NCI-H187 (cell line): ENCODE measurements at places on chromosomes 13 and 19.

GRCh38 chr13:42681326-42682100 is 99.9 kb upstream of the FAM216B start:
- DNase-seq, result no peak

DNA sequence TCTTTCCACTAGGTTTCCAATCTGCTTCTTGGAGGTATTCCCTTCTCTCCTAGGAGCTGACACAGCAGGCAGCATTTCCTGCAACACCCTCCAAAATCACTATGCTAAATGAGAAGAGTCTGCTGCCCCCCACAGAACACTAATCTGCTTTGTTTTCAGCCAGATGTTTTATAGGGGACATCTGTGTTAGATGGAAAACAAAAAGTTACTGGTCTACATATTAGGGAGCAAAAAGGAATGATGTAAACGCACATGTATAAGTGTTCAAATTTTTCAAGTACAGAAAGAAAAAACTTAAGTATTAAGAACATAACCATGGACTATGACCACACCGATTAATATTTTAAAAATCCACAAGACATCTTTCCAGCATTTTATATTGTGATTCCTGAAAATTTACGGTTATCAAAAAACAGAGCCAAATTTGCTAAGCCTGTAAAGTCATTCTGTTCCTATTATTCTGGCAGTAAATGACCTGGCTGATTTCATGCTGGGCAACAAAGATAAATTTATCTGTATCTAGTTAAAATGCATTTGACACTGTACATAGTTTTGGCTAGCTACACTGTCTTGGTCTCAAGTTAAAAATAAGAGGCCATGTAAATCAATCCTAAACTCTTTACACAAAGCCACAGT is 63.3 kb downstream of the DCLK1 start:
- DNase-seq, result no peak

- no peak for DNase-seq
Measured at GRCh38 chr13:113853518-113854237, 10.2 kb downstream of the GAS6 start.

GRCh38 chr19:13252569-13253335 is 102.5 kb downstream of the IER2 start:
- DNase-seq, result no peak

GRCh38 chr13:48615049-48615448 is 38.7 kb upstream of the CYSLTR2 start:
- no peak for DNase-seq

GRCh38 chr13:94776956-94777355 is 64.6 kb upstream of the SOX21 start:
- DNase-seq, result no peak

- no peak for DNase-seq
Measured at GRCh38 chr19:55536366-55536765, 567 bp downstream of the SBK2 start.

GRCh38 chr13:100209857-100210825 is 121.2 kb downstream of the PCCA start:
- DNase-seq, result no peak

GRCh38 chr19:1384478-1385110 is 887 bp downstream of the NDUFS7 start:
- DNase-seq, result no peak

- no peak for DNase-seq
Measured at GRCh38 chr13:73167028-73167820, 108.4 kb downstream of the KLF5 start.

DNA sequence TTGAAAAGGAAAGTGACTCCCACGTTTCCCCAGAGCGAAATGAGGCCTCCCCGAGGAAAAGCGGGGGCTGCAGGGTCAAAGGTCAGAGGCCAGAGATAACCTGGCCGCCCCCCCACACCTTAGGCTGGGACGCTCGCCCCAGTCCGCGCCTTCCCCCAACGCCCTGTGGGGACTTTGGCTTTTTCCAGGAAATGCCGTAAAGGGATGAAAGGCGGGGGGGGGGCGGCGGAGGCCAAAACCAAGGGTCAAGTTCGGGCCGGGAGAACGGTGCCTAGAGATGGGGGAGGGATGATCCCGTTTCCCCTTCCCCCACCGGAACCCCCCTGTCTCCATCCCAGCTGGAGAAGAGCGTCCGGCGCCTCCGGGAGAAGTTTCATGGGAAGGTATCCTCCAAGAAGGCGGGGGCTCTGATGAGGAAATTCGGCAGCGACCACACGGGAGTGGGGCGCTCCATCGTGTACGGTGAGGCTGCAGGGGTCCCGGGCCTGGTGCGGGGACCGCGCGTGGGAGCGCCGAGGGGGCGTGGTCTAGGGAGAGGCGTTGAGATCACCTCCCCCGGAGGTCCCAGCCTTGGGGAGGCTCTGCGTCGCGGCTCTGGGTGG is 575 bp downstream of the SHFL start:
- no peak for DNase-seq

DNA sequence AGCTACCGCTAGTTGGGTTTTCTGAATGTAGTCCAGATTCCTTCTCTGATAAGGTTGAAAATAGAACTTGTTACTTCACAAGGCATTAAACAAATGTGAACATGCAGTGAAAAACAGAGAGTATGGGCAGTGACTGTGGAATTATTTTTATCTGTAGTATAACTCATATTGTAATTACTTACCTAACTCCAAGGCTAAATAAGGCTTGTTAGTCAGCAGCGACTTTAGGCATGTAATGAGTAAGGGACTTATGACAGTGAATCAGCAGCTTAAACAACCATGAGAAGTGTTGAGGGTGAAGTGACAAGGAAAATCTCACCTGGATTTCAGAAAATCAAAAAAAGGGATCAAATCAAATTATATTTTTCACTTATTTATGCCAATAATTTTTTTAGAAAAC is 1719.5 kb upstream of the MIR17HG start:
- DNase-seq, result no peak

DNA sequence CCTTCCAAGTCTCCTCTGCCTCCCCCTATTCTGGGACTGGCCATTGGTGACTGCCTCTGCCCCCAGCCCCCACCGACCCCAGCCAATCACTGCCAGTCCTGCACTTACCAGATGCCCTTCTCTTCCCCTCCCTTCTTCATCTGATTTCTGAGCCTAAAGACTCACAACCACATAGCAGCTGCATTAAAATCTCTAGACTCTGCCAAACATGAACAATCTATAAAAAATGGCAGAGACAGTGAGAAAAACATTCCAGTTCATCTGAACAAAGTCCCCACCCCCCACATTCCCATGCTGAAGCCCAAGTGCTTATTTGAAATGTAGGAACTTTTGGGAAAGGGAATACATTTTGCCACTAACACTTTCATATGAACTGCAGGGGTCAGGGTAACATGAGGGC is 60.8 kb downstream of the KCTD12 start:
- DNase-seq, result no peak

- DNase-seq, result no peak
Measured at GRCh38 chr13:35649162-35649561, 172.7 kb upstream of the MAB21L1 start.

- no peak for DNase-seq
Measured at GRCh38 chr13:23848019-23848418, 41.2 kb downstream of the MIPEP start.

DNA sequence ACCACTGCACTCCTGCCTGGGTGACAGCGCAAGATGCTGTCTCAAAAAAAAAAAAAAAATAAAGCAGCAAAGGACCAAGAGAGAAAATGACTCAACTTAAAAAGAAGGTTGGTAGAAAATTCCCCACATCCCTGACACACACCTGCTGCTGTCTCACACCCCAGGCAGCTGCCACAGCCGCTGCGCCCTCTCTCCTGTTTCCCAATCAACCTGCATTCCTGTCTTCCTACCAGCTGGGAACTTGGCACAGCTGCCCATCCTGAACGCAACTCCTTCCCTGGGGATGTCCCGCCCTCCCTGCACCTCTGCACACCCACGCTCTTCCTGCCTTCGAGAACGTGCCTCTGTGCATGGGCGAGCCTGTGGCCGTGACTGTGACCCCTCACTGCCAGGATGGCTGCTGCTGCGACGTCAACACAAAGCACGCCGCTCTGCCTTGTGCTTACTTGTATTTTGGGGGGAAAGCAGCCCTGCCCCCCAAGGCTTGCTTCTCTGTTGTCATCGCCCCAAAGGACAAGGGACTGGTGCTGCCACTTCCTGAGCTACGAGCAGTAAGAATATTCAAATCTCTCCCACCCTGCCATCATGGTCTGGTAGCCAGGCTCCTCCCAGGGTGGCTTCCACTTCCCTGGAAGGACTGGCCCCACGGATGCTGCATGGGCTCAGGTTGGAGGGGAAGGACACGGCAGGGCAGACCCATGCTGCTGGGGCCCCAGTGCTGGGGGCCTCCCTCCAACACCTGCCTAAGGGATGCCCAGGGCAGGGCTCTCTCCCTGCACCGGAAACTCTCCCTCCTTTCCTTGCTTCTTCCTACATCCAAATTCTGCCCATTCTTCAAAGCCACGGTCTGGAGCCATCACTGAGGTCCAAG is 20.7 kb downstream of the SH3GL1 start:
- no peak for DNase-seq

DNA sequence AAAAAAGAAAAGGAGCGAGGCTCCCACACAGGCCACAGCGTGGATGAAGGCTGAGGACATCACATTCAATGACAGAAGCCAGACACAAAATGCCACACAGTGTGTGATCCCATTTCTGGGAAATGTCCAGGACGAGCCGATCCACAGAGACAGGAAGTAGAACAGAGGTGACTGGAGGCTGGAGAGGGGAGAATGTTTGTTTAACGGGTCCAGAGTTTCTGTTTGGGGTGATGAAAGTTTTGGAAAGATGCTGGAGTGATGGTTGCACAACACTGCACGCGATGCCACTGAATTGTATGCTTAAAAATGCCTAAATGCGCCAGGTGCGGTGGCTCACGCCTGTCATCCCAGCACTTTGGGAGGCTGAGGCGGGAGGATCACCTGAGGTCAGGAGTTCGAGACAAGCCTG is 650 bp upstream of the FUT5 start:
- no peak for DNase-seq

DNA sequence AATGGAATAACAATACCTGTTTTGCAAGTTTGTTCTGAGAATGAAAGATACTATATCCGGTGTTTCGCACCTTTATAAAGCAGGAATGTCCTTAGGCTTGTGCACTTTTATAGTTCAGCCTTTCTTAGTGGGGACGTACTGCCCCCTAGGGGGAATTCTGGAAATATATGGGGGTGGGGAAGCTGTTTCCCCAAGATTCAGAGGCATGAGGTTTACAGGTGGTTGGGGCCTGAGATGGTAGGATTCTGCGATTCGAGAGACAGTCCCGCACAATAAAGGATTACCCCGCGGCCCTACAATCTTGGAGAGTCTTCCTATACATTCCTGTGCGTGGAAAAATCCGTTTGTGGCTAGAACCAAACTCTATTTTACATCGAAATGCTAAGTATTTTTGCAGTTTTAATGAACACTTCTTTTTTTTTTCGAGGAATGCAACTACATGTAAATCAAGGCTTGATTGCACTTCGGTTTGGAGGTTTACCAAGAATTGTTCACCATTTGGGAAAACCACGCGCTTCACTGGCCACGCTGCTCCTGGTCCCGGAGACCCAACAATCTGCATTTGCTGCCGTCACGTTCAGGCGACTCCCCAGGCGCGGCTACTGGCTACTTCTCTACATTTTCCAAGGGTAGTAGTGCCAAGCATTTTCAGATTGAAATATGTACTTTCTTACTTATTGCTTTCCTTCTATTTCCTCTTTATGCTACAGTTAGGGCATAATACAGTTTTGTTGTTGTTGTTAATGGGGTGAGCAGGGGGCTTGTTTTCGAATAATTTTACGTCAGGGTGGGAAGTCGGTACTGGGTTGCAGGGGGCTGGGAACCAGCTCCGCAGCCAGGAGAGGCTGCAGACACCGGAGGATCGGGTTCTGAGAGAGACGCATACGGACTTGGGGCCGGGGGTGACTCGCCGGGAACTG is 830 bp downstream of the NEK5 start:
- DNase-seq, result peak; percentile 37

DNA sequence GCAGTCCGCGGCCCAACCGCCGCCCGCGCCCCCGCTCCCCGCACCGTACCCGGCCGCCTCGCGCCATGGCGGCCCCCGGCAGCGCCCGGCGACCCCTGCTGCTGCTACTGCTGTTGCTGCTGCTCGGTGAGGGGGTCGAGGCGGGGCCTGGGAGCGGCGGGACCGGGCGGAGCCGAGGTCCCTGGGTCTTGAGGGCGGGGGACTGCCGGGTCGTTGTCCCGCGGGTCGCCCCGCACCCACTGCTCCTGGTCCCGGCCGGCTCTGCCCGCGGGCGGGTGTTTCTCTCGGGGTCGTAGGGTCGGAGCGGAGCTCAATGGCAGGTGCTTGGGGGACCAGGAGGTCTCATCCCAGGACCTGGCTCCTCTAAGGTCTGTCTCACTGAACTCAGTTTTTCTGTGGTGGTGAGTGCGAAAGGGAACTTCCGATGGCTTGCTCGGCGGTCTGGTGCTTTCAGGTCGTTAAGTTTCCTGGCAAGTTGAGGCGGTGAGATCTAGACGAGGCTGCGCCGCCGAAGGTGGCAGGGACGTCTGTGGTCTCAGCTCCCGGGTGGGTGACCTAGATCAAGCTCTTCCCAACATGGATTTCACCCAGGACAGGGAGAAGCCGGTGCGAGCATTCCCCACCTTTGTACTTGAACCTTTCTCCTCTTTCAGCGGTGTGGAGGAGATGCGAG is 467 bp downstream of the LAMP1 start:
- DNase-seq, result no peak

DNA sequence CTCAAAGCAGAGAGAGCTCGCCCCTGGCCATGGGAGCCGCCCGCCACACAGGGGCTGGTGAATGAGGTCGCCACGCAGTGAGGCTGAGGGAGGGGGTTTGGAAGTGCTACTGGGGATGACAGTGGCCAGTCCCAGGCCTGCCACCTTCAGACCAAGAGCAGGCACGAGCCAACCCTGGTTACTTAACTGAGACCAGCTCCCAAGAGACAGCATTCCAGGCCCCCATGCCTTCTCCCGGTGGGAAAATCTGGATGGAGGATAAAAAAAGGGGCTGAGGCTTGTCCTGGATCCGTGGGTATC is 43.3 kb downstream of the RAB20 start:
- no peak for DNase-seq

DNA sequence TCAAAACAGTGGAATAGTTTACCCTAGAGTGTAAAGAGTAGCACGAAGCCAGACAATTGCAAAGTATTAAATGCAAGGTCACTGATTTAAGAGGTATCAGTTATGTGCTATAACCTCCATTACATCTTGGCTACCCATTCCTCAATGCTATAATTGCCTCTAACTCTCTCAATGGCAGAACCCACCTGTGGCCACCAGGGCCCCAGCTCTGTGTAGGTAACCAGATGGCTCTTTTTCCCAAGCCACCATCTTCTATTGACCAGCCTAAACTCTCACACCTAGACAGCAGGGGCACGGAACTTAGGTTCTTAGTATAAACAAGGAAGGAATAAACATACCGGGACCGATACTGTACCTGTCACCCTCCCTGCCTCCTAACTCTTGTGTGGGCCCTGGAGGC is 277.6 kb downstream of the PCDH9 start:
- no peak for DNase-seq

DNA sequence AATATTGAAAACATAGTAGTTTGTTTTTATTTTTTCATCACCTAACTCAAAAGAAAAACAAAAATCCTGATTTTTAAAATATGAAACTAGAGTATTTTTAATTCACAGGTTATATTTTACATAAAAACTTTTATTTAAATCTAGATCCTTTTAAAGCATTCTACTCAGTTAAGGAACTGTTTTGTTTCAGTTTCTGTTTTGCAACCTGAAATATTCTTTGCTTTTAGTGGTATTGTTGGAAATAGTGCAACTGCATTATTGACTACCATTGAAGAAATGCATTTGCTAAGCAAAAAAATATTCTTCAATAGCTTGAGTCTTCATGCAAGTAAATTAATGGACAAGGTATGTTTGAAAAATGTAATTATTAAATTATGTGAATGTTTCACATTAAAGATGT is 43.8 kb downstream of the COG6 start:
- DNase-seq, result no peak
